Stimulated activated CD4-positive, alpha-beta T cell treated with anti-CD3 and anti-CD28 coated beads, TNF-alpha, amount 100 ng/mL, for 1 hour (primary cell): ENCODE measurements at places on chromosomes 1 and 21.

GRCh38 chr1:111419037-111419436 is 8.5 kb downstream of the OVGP1 start:
- no peak for DNase-seq

DNA sequence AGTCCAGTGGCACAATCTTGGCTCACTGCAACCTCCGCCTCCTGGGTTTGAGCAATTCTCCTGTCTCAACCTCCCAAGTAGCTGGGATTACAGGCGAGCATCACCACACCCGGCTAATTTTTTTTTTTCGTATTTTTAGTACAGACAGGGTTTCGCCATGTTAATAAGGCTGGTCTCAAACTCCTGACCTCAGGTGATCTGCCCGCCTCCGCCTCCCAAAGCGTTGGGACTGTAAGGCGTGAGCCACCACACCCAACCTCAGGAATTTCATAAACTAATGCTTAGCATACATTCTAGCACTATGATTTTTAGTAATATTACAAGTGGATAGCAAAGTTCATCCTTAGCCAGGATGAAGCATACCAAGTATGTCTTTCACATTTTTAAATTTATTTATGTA is 8.7 kb downstream of the DNAJC11 start:
- DNase-seq, result no peak

- no peak for DNase-seq
These were observed 612 bp upstream of the CD52 start for GRCh38 chr1:26317146-26317545.

GRCh38 chr1:174652569-174653280 is 205.0 kb downstream of the GPR52 start:
- no peak for DNase-seq

- no peak for DNase-seq
These were observed 5.8 kb downstream of the C21orf58 start for GRCh38 chr21:46317710-46318463.

- no peak for DNase-seq
These were observed 661 bp downstream of the PLEKHO1 start for GRCh38 chr1:150150133-150151021.

DNA sequence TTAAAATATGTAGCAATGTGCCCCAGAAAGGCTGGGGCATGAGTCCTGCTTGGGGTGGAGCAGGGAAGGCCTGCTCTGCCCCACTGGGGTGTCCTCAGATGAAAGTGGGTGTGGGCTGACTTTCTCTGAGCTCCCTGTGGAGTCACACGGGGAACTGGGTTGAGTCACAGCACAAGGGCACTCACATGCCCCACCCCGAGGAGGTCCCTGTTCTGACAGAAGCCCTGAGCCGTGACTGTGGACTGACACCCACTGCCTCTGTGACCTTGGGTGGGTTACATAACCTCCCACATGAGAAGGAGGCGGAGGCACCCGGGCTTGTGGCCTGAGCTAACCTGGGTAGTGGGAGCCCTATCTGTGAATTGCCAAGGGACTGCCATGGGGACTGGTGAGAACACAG is 52.5 kb upstream of the TINAGL1 start:
- DNase-seq, result no peak

GRCh38 chr1:237664348-237664747 is 226.4 kb downstream of the ZP4 start:
- DNase-seq, result no peak

DNA sequence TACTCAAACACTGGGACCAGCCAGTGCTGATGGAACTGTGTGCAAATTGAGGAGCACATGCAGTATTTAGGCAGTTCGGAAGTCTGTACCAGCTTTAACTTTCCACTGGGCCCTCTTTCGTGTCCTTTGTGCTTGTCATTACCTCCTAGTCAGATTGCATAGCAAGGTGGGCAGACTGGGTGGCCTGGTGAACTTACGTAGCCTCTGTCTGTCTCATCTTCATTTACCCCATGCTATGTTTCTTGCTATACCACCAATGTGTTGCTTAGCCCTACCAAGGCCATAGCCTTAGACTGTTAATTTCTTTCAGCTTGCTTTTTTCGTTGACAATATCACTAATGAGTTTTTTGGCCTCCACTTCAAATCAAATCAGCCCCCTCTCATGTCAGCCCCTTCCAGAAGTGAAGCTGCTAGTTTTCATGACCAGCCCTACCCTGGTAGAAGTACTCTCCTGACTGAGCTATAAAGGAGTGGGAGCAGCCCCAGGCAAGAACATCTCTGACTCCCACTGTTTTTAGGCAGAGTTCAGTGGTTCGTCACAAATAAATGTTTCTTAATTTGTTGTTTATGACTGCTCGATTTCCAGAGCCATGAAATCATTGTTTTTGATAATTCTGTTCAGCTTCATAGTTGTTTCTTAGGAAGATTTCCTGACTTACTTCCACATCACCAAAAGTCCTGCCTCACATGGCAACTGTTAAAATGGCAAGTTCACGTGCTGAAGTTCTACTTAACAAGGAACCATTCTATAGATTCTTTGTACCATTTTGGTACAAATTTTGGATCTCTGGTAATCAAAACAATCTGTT is 19.3 kb downstream of the PRKACB start:
- DNase-seq, result no peak

DNA sequence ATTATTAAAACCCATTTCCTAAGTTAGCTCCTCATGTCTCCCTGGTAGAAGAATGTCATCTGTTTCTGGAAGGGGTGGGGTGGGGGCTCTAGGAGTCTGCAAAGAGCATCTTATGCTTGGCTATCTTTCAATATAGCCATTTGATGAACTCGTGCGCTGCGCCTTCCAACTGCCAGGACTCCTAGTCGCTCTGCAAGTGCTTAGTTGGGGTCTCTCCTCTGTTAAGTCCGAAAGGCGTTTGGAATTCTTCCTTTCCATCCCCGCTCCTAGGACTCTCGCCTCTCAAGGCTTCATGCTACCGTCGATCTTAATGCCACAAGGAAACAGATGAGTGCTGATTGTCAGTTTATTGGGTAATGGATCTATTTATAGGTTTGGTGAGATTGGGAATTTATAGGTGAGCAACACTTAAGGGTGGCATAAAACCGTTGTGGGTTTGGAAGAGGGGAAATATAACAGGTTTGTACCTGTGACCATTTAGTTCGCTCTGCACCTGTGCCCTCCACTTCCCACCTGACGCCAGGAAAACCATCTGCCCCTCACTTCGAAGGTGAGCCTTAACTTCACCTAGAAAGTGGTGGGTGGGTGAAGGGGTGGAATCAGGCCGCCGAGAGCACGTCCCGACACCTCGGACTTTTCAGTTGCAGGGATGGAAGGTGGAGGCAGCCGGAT is 1.1 kb downstream of the KCNH1 start:
- no peak for DNase-seq

DNA sequence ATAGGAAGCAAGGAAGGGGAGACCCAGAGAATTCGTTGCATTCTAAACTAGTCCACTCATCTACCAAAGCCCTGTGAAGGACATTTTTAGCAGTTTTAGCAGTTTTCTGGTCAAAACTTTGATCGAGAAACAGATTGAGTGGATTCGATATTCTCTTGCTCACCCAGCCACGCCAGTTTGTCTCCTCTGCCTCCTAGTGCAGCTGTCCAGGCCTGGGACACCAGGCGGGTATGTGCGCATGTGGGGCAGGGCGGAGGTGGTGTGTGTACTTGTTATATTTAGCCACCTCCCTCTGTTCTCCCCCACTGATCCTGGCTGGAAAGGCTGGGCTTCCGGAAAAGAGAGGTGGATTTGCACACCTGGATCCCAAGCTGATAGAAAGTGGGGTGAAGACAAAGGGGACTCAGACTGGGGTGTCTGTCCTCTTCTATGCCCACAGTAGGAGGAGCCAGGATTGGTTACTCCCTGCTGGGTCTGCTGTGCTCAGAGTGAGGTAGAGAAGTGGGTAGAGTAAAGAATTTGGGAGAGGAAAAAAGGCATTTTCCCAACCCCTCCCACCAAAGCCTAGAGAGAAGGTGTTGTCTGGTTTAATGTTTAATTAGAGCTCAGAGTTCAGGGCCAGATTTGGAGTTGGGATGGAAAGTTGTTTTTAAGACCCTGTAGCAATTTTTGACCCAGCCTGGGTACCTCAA is 3.8 kb downstream of the LMNA start:
- DNase-seq, result no peak

DNA sequence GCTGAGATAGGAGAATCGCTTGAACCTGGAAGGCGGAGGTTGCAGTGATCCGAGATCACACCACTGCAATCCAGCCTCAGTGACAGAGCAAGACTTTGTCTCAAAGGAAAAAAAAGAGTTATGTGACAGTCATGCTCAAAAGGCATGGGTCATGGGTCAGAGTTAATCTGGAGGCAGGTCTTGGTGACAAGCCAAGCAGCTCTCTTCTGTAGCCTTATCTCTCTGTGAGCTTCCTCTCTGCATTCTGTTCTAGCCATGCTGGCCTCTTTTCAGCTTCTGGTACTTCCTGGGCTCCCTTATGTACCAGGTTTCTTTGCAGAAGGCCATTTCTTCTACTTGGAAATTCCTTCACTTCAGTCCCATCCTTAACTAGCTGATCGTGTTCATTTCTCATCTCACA is 63.6 kb downstream of the NGF start:
- DNase-seq, result no peak

GRCh38 chr1:186864296-186864695 is 35.5 kb downstream of the PLA2G4A start:
- DNase-seq, result no peak

- no peak for DNase-seq
These were observed 62.9 kb downstream of the MDM4 start for GRCh38 chr1:204578867-204579664.

GRCh38 chr1:174850726-174851125 is 149.0 kb upstream of the CACYBP start:
- DNase-seq, result no peak

GRCh38 chr1:24919791-24920532 is 10.1 kb downstream of the RUNX3 start:
- DNase-seq, result no peak

DNA sequence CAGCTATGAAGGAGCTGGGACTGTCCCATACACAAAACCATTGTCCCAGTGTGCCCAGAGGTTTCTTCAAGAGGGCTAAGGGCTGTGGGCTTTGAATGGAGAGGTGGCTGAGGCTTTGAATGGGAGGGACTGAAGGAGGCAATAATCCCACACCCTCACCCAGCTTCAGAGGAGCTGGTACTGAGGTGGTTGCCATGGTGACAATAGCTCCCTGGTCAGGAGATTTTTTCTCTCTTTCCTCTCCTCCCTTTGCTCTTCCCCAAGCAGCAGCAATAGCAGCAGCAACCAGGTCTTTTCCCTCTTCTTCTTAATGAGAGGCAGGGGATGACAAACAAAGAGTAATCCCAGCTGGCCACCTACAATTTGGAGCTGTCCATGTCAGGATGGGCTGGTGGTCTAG is 1.6 kb downstream of the HPCAL4 start:
- DNase-seq, result no peak

DNA sequence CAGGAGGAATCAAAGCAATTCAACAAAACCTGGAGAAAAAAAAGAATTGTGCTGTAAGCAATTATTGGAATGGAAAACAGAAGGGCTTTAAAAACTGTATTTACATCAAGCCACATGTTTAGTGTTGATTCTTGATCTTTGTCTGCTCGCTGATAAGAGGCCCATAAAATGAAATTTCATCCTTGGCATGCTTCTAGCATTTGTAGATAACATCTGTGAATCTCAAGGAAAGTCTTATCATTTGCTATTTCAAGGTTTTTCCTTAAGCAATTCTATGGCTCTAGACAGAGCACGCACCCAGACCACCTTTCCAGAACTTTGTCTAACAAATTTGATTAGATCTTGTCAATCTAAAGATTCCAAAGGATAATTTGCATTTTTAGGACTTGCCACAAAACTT is 181.0 kb upstream of the FGGY start:
- no peak for DNase-seq

- no peak for DNase-seq
These were observed 409.5 kb upstream of the ADGRL2 start for GRCh38 chr1:81391125-81391828.

- no peak for DNase-seq
These were observed 85.3 kb upstream of the ARHGAP29 start for GRCh38 chr1:94322696-94323095.

DNA sequence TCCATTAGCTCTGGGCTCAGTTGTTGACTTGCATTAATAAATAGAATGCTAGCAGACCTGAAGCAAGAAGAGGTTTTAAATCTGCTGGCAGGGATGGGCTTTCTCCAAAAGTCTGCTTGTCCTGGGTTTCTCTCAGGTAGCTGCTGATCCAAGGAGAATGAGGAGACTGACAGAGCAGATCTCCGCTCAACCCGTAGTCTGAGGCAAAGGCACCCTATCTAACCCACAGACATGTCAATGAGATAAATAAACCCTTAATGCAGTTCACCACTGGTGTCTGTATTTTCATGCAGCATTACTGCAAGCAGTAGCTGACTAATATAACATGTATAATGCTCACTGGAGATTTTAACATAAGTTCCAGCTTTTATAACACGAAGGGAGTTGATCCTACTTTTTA is 44.1 kb upstream of the RGS21 start:
- no peak for DNase-seq

DNA sequence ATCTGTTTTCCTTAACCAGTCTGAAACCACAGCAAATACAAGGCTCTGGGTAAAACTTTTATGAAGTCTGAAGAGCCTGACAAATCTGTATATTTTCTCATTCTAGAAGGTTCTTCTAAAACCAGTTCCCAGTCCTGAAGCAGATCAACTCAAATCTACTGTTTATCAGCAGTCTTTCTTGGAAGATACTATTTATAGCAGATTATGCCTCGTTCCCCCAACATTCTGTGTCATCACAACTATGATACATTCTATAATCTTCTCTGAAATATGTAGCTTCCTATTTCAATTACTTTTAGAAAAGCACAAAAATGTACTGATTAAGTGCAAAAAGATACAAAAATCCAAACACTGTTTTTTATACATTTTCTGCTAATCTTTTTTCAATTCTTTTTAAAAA is 67.5 kb downstream of the NIBAN1 start:
- DNase-seq, result no peak
